ENCODE measurements at places on chromosomes 11 and 22.

DNA sequence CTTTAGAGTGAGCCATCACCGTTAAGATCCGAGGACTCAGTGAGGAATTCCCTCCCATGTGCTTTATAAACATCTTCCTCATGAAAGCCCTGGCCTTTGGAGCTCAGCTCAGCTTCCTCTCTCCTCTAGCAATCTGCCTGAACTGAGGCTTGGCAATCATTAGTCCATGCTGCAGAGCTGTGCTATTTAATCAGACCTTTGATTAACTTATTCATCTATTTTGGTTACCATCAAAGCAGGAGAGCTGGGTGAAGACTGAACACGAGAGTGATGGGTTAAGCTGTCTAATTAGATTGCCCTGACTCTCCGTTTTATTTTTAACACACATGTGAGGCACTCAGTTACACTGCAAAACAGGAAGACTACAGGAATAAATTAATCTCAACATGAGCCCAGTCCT is 351.3 kb downstream of the LARGE1 start:
- no peak for DNase-seq

DNA sequence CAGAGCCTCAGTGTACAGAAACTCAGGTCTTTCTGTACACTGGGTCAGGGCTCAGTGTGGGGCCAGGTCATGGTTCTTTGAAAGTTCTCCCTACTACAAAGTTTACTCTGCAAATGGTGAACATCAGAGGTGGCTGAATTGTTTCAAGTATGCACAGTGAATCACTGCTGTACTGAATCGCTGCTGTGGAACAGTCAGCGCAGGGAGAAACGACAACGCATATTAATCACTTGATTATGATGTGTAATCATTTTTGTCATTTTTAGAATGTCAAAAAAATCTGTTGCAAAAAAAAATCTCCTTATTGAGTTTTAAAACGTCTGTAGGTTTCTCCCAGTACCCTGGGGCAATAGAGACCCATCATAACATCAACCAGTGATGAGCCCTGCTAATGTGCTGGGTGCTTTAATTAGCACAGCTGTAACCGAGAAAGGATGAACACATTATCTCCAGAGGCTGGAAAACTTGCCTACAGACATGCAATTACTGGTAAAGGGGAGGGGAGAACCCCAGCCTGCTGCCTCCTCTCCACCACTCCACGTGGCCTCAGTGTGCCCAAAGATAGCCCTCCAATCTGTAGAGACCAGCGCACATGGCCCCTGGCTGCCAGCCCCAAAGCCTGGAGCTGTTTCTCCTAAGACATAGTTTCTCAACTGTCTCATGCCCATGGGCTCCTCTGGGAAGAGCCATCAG is 12.8 kb downstream of the ARRB1 start:
- DNase-seq, result no peak

DNA sequence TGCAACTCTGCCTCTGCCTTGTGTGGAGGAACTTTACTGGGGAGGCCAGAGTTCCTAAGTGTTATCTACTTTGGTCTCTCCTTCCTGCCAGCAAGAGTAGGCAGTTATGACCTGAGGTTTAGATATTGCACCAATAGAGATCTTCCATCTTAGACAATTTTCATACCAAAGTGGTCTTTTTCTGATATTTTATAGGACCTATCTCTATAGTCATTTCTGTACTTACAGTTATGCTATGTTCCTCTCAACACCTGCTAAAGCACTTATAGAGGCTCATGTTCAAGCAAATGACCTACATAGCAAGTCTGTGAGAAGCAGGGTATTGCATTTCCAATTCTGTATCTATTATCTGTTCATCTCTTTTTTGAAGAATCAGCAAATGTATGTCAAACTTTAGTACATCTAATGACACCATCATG is 80.8 kb downstream of the HORMAD2 start:
- no peak for DNase-seq

DNA sequence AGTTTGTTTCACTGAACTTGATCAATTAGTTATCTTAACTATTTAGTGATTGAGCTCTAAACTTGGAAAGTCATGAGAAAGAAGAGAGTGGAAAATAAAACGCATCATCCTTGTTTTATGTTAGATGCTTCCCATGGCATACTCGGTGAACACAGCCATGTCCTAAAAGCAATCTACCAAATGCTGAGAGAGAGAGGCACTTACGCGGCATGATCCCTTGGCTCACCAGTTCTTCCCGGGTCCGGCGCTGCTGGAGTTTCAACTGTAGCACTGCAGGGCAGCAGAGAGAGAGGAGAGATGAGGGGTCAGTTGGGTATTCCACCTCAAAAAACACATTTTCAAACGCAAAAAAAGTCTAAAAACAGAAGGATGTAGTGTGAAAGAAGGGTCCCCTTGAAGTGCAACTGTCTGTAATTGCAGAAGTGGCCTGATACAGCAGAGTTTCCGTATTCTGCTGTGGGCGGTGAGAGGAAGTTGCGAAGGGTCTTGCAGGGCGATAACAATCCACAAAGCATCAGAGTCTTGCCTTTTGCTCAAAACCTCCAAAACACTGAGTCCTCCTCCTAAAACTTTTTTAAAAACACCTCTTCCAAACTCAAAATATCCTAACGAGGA is 92.7 kb downstream of the SGSM3 start:
- no peak for DNase-seq

GRCh38 chr11:61756452-61757212 is 4.2 kb downstream of the MYRF start:
- DNase-seq, result peak; percentile 56

DNA sequence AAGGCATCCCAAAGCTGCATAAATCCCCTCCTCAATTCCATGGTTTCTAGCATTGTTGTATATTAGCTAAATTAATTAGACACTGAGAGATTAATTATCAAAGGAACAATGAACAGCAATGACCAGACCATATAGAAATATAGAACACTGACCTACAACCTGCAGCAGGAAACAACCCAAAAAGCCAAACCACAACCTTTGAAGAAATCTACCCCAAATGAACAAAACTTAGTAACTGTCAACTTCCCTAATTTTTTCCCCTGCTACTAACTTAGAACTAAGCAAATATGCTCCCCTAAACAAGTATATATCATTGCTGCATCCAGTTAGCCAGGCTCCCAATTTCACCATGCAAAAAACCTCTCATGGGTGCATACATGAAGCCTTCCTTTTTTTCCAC is 268.0 kb upstream of the ANO3 start:
- no peak for DNase-seq

DNA sequence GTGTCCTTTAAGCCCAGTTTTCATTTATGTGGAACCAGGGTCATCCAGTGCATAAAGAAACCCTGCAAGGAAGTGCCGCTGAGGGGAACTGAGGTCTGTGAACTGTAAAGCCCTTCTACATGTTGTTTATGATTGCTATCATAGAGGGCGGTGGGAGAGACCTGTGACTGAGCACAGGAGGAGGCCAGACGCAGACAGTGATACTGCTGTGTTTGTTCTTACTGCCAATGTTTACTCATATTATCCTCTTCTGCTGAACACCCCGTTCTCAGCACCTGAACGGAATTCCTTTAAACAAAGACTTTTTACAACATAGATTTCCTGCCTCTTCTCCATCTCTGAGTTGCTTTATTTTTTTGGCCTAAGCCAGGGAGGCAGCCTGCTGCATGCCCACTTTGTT is 967 bp upstream of the GALNT18 start:
- DNase-seq, result no peak

- DNase-seq, result no peak
Measured at GRCh38 chr11:126488591-126489370, 133.3 kb downstream of the ST3GAL4 start.

- no peak for DNase-seq
Measured at GRCh38 chr11:77127235-77127911, 673 bp upstream of the MYO7A start.

DNA sequence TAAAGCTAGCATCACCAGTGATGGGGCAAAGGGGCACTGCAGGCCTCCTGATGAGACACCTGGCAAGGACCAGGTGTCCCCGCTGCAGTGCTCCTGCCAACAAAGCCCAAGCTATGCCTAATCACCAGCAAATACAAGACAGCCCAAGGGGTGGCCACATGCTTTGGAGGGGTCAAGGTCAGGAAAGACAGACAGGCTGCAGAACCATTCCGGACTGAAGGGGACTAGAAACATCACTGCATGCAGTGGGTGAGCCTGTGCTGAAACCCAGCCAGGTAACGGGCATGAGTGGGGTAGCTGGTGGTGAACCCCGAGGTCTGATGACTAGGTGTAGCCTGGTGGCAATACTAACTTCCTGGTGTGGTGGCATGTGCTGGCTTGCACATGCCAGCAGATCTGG is 111.1 kb downstream of the MED15 start:
- DNase-seq, result no peak

- no peak for DNase-seq
Measured at GRCh38 chr11:82117362-82117761, 616.3 kb downstream of the FAM181B start.

DNA sequence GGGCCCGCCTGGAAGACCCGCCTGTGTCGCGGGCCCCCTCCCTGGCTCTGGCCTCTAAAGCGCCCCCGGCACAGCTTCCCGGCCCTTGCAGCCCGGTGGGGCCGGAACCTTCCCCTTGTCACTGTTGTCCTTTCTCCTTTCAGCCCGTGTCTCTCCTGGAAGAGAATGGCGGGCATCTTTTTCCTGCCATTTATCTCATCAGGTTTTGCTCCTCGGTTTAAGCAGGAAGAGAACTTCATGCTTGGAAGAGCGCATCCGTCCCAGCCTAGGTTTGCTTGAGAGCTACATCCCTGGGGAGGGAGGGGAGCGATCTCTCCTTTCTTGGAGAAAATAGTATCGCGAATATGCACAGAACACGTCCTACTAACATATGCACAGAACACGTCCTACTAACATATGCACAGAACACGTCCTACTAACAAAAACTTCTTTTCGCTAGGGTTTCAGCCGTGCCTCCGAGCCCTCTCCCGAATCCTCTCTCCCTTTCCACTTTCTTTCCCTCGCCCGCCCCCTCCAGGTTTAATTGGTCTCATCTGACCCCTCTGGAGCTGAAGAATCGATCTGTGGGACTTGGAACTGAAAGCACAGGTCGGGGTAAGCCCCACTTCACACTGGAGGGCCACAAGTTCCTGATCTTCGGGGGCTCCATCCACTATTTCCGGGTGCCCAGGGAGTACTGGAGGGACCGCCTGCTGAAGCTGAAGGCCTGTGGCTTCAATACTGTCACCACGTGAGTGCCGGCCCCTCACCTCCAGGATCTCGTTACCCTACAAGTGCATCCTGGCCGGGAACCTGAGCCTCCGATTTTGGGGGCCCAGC is 1.2 kb downstream of the GLB1L3 start:
- no peak for DNase-seq

DNA sequence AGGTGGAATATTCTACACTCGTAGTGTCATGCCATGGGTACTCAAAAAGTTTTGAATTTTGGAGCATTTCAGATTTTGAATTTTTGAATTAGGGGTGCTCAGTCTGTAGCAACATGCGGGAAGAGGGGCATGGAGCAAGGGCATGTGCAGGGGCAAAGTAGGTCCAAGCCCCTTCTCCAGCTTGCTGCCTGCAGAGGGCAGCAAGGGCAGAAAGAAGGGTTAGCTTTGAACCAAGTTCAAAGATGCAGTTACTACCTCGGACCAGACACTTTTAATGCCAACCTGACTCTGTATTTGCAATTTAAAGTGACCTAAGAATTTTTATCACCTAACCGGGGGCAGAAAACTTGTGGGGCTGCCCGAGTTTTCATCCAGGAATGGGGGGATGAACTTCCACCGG is 68.2 kb downstream of the CD82 start:
- no peak for DNase-seq

DNA sequence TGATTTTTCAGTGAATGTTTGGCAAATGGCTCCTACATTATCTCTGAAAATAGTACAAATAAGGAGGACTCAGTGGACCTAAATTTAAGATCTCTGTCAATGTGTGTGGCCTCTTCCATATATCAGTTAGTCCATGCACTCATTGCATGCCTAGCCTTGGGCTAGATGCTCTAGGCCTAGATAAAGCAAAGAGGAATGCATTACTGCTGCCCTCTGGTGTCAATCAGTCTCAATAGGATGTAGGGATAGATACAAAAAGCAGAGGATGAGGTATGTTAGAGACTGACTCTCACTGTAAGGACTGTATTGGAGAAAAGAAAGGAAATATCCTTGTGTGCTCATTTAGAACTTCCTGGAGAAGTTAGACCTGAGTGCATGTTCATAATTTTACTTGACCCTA is 42.0 kb downstream of the MS4A2 start:
- DNase-seq, result peak; percentile 47

DNA sequence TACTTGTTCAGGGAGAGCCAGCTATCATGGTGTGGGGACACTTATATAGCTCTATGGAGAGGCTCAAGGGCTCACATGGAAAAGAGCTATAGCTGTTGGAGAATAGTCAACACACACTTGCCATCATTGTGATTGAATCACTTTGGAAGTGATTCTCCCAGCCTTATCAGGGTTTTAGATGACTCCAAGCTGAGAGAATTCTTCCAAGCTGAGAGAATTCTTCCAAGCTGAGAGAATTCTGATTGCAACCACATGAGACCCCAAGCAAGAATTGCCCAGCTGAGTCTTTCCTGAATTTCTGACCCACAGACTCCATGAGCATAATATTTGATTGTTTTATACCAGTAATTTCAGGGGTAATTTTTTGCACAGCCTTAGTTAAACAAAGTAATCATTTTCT is 1318.3 kb upstream of the RAG2 start:
- no peak for DNase-seq

GRCh38 chr11:111660822-111661221 is 58.6 kb downstream of the SIK2 start:
- no peak for DNase-seq

GRCh38 chr11:11969380-11970215 is 38.8 kb downstream of the DKK3 start:
- DNase-seq, result no peak

- no peak for DNase-seq
Measured at GRCh38 chr11:37812281-37812880, 1214.3 kb upstream of the RAG2 start.

- no peak for DNase-seq
Measured at GRCh38 chr11:77113382-77114088, 10.9 kb downstream of the OMP start.

DNA sequence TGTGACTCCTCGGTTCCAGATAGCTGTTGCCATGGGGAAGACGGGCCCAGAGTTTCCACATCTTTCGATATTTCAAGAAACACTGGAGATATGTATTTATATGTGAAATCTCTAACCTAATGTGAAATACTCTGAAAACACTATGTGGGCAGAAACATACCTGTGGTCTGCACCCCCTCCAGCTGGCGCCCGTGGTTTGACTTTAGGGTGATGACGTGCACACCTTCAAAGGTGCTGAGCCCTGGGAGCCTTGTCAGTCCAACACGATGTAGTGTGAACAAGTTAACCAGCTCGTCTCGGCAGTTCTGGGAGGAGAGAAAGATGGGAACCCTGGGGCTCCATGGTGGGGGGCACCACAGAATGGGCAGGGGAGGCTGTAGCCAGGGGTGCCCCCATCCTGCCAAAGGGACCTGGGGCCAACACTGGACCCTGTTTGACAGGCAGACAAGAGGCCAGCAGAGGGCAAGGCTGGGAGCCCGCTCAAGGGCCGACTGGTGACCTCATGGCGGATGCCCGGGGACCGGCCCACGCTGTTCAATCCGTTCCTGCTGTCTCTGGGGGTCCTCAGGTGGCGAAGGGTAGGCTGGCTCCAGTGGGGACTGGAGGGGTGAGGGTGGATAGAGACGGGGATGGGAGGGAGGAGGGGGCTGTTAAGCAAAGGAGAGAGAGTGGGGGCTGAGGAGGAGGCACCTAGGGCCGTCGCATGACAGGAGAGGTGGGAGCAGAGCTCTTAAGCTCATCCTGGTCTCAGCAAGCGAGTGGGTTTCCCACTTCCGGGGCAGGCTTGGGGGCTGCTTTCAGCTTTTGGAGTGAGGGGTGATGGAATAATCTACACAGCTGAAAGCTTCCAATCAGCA is 43.8 kb downstream of the TRIOBP start:
- no peak for DNase-seq

All from HCT116 (cell line).